ENCODE measurements at places on chromosomes 1 and 21.
A peak's percentile ranks its signal among the peaks of the same experiment; 100 is the strongest.

GRCh38 chr1:165290148-165290547, 66.4 kb downstream of the LMX1A start:
- peak; percentile 46 for DNase-seq

GRCh38 chr1:73832276-73833181, 365.4 kb downstream of the LRRIQ3 start:
- no peak for DNase-seq

GRCh38 chr1:150563340-150564038, 14.3 kb downstream of the ADAMTSL4 start:
- no peak for DNase-seq

GRCh38 chr1:96509951-96510350, 211.6 kb upstream of the PTBP2 start:
- DNase-seq, result no peak

GRCh38 chr1:201302163-201303152, 19.2 kb downstream of the PKP1 start:
- DNase-seq, result no peak

DNA sequence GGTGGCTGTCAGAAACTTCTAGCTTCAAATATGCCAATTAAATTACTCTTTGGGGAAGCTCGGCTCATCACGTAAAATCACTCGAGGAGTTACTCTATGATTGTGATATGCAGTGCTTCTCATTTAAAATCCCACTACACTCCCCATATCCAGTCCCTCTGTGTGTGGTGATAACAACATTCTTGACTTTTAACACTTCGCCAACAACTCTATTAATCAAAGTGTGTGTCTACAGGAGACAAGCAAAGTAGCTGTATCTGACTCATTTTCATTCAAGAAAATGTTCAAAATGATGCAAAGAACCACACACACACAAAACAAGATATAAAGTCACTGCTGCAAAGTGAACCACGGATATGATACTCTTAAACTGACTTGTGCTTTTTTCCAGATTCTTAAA, 341.3 kb downstream of the DSCAM start:
- no peak for DNase-seq

All from NCI-H526 (cell line).